ENCODE measurements at places on chromosomes 11 and 22. TPM values are rescaled to one million over a fixed set of nuclear protein-coding genes. Genes with fewer than 3 reads are reported as not detected.

DNA sequence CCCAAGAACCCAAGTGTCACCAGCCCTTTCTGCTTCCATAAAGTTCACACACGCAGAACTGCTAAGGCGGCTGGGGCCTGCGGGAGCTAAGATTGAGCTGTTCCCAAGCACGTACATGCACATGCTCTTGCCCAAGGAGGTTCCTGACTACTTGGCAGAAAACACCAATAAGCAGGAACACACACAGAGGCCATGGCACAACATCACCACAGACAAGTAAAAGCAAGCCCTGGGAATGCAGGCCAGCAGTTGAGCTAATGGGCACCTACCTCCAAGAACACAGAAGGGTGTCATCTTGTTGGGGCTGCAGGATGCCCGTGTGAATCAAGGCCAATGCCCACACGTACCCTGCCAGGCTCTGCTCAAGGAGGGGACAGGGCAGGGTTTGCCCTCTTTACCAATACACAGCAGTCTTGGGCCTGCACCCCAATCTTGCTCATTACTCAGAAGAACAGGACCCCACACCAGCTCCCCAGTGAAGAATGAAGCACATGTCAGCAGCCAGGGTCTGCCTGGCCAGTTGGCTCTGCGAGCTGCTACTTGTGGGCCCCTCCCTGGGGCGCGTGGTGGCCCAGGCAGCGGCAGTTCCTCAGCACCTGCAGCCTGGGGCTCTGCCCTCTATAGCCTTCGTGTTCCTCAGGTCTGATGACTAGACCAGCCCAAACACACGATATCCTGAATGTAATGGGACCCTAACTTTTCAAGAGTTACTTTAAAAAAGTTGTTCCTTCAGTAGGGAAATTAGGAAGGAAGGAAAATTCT lies 32.3 kb upstream of the CYP2D6 start:
- H3K27me3 ChIP-seq, result no peaks in the 10 kb centered on the region
- no peak for DNase-seq
- no peaks in the 10 kb centered on the region for H3K4me1 ChIP-seq
- H3K4me3 ChIP-seq, result no peak overlapping the region

- H3K36me3 ChIP-seq, result no peaks in the 10 kb centered on the region
- no peak overlapping the region for H3K4me3 ChIP-seq
- H3K27ac ChIP-seq, result no peak overlapping the region
Measured at GRCh38 chr11:69911310-69912160, 92.3 kb upstream of the FGF3 start.

- peaks cover 45% of the 10 kb centered on the region for H3K36me3 ChIP-seq
- H3K4me1 ChIP-seq, result no peaks in the 10 kb centered on the region
- no peak overlapping the region for H3K27ac ChIP-seq
- no peak for DNase-seq
- H3K27me3 ChIP-seq, result no peaks in the 10 kb centered on the region
Measured at GRCh38 chr11:121523581-121524232, 70.9 kb upstream of the SORL1-AS1 start.

- no peak for DNase-seq
- no peaks in the 10 kb centered on the region for H3K27me3 ChIP-seq
- H3K4me3 ChIP-seq, result no peak overlapping the region
- H3K27ac ChIP-seq, result no peak overlapping the region
- no peaks in the 10 kb centered on the region for H3K4me1 ChIP-seq
Measured at GRCh38 chr11:19940831-19941230, 219.4 kb downstream of the DBX1 start.

- no peaks in the 10 kb centered on the region for H3K36me3 ChIP-seq
- H3K4me3 ChIP-seq, result no peak overlapping the region
- H3K27ac ChIP-seq, result no peak overlapping the region
- no peak for DNase-seq
- peaks cover 22% of the 10 kb centered on the region for H3K27me3 ChIP-seq
Measured at GRCh38 chr11:8080069-8080670, 841 bp upstream of the TUB start.

DNA sequence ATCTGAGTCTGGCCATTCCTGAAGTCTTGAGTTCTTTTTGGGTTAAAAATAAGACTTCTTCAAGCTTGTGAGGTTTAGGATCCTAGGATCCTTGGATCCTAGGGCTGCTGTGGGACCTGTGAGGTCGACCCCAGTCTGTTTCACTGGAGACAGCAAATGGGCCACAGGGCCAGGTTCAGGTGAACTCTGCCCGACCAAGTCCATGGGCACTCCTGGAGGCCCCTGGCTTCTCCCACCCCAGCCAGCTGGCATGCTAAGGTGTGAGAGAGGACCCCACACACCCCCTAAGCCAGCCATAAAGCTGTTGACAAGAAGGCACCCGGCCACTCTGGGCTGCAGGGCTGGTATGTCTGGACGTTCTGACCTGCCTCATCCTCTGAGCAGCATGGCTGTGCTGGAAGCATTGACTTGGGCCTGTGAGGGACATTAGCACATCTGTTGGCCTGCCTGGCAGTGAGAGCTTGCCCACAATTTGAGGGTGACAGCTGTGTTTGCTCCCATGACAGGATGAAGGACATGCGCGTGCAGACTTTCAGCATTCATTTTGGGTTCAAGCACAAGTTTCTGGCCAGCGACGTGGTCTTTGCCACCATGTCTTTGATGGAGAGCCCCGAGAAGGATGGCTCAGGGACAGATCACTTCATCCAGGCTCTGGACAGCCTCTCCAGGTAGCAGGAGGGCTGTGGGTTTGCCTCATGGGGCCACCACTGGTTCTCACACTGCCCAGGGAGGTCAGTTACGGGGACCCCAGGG lies 16.0 kb downstream of the CLDN5 start:
- peaks cover 6% of the 10 kb centered on the region for H3K4me1 ChIP-seq
- no peak overlapping the region for H3K27ac ChIP-seq
- H3K27me3 ChIP-seq, result no peaks in the 10 kb centered on the region
- H3K4me3 ChIP-seq, result no peak overlapping the region
- no peak for DNase-seq

DNA sequence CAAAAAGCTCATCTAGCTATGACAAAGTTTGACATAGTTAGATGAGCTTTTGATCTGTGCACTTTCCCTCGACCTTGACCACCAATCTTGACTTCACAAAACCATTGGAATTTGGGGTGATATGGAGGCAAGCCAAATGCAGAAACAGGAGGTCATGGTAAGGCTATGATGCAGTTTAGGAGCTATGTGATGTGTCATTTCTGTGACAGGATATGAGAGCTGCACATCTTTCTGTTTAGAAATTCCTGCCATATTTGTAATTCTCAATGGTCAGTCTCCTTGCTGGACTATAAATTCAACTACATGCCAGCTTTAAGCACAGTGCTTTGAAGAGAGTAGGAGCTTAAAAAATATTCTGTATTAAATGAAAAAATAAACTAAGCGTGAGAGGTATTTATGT lies 12.9 kb downstream of the OR51B6 start:
- H3K27ac ChIP-seq, result no peak overlapping the region
- no peak for DNase-seq
- no peaks in the 10 kb centered on the region for H3K27me3 ChIP-seq
- H3K4me1 ChIP-seq, result no peaks in the 10 kb centered on the region
- H3K36me3 ChIP-seq, result no peaks in the 10 kb centered on the region

DNA sequence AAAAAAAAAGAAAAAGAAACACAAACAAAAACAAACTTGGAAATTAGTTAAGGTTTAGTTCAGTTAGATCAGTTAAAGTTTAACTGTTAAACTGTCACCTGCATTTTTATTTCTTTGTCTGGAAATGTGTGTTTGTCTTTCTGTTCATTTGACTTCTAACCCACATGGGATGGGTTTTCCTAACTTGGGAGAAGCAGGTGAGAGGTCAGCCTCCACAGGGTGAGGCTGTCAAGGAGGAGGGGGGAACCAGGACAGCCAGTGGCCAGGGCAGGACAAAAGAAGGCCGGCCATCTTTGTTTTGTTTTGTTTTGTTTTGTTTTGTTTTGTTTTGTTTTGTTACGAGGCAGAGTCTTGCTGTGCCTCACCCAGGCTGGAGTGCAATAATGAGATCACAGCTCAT lies 13.4 kb upstream of the GCAT start:
- H3K27me3 ChIP-seq, result no peaks in the 10 kb centered on the region
- no peaks in the 10 kb centered on the region for H3K36me3 ChIP-seq
- H3K4me1 ChIP-seq, result no peaks in the 10 kb centered on the region
- H3K4me3 ChIP-seq, result no peak overlapping the region
- H3K27ac ChIP-seq, result no peak overlapping the region
- DNase-seq, result no peak

DNA sequence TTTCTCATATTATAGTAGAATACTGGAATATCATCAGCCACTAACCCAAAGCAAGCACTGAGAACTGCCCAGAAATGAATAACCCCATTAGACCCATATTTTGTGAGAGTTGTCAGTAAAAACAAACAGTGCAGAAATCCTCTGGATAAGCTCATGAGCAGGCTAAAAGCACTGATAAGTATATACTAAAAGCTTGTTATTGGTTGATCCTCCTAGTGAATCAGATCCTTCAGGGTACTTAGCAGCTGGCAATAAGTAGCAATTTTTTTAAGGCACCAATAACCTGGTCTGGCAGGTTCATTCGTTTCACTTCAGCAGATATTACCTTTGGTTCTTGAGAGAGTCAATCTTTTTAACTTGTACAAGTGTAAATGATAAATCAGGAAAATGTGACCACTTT lies 1.2 kb downstream of the NOX4 start:
- H3K4me1 ChIP-seq, result no peaks in the 10 kb centered on the region
- H3K4me3 ChIP-seq, result no peak overlapping the region
- H3K27ac ChIP-seq, result no peak overlapping the region
- H3K27me3 ChIP-seq, result no peaks in the 10 kb centered on the region
- DNase-seq, result no peak
- H3K36me3 ChIP-seq, result no peaks in the 10 kb centered on the region

DNA sequence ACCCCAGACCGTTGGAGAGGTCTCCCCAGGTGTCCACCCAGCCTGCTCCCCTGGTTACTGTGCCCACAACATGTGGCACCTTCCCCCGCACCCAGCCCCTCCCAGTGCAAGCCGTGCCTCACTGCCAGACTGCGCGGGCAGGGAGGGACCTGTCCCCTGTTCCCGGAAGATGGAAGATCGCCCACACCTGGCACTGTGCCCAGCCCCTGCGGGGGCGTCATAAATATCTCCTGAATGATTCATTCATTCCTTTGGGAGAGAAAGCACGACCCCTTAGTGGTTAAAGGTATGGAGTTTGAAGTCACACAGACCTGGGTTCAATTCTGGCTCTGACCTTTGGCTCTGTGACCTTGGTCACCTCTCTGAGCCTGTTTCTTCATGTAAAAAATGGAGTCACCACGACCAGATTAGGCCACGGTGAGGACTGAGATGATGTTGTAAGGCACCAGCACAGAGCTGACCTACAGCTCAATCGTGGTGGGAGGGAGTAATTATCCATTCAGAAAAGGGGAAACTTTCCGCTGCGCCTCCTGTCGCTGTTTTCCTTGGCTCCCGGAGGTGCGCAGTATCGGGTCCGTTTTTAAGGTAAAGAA lies 497 bp upstream of the SYT12 start:
- no peak overlapping the region for H3K4me3 ChIP-seq
- no peak for DNase-seq
- H3K27ac ChIP-seq, result no peak overlapping the region

GRCh38 chr11:61352038-61352437 lies 9.6 kb downstream of the CYB561A3 start:
- no peaks in the 10 kb centered on the region for H3K4me1 ChIP-seq
- peaks cover 45% of the 10 kb centered on the region for H3K36me3 ChIP-seq
- H3K27me3 ChIP-seq, result no peaks in the 10 kb centered on the region
- no peak overlapping the region for H3K27ac ChIP-seq
- H3K4me3 ChIP-seq, result no peak overlapping the region

- DNase-seq, result no peak
- H3K4me3 ChIP-seq, result no peak overlapping the region
- H3K4me1 ChIP-seq, result peaks cover 37% of the 10 kb centered on the region
- H3K36me3 ChIP-seq, result peaks cover 9% of the 10 kb centered on the region
Measured at GRCh38 chr22:31486951-31487350, 2.7 kb downstream of the EIF4ENIF1 start.

DNA sequence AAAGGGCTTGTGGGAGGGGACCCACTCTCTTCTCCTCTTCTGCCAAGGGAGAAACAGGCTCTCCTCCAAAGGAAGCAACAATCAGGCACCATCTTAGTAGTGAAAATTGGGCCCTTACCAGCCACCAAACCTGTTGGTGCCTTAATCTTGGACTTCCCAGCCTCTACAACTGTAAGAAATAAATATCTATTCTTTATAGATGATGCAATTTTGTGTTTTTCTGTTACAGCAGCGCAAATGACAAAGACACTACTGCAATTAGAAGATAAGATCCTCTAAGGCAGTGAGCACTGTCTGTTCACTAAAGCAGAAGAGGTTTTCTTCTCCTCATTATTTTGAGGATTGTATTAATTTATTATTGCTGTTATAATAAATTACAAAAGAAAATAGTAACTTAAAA lies 691.4 kb upstream of the CCDC179 start:
- no peak overlapping the region for H3K27ac ChIP-seq
- no peaks in the 10 kb centered on the region for H3K4me1 ChIP-seq
- H3K27me3 ChIP-seq, result no peaks in the 10 kb centered on the region
- no peak overlapping the region for H3K4me3 ChIP-seq

DNA sequence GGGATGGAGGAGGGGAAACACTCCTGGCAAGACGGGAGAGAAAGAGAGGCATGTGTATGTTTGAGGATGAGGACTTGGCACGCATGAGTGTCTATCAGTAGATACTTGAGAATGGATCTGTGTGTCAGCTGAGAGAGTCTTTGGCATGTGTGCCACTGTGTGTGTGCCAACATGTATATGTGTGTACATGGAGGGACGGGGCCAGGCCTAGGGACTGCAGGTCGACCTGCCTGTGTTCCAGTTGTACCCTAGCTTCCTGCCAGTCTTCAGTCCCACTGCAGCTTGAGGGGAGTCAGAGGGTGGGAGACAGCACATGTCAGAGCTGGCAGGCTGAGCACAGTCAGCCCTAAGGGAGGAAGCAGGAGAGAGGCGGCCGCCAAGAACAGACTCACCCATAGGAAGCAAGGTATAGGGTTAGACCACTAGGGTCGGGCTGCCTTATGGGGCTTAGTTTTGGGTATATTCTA lies 5.6 kb downstream of the CLCF1 start:
- no peak overlapping the region for H3K4me3 ChIP-seq
- H3K27me3 ChIP-seq, result no peaks in the 10 kb centered on the region
- H3K36me3 ChIP-seq, result no peaks in the 10 kb centered on the region
- H3K4me1 ChIP-seq, result peaks cover 72% of the 10 kb centered on the region
- no peak overlapping the region for H3K27ac ChIP-seq

- H3K27ac ChIP-seq, result no peak overlapping the region
- H3K36me3 ChIP-seq, result no peaks in the 10 kb centered on the region
- no peaks in the 10 kb centered on the region for H3K4me1 ChIP-seq
- no peak overlapping the region for H3K4me3 ChIP-seq
- no peaks in the 10 kb centered on the region for H3K27me3 ChIP-seq
Measured at GRCh38 chr11:104094576-104094975, 58.1 kb downstream of the DDI1 start.

GRCh38 chr11:116182356-116182966 lies 590.3 kb downstream of the BUD13 start:
- no peak overlapping the region for H3K4me3 ChIP-seq
- no peaks in the 10 kb centered on the region for H3K27me3 ChIP-seq
- no peak for DNase-seq

The BTBD10 gene
- 22.4 TPM for total RNA-seq

The C11orf71 gene
- 15.1 TPM for total RNA-seq

The MS4A13 gene
- not detected for total RNA-seq

The NFAM1 gene
- 0.29 TPM for total RNA-seq

The CDC45 gene
- 0.64 TPM for total RNA-seq

The PPARA gene
- 21.3 TPM for total RNA-seq

The ALX4 gene
- total RNA-seq, result not detected

The LYVE1 gene
- not detected for total RNA-seq

The APOBEC3B gene
- 0.64 TPM for total RNA-seq

The CRYBB3 gene
- not detected for total RNA-seq

The FAM180B gene
- total RNA-seq, result not detected

The CDC42BPG gene
- total RNA-seq, result 9.0 TPM

The CADM1 gene
- 5.6 TPM for total RNA-seq

All from CD4-positive, alpha-beta memory T cell (primary cell).